ENCODE measurements at places on chromosomes 2 and 18.
A peak's percentile ranks its signal among the peaks of the same experiment; 100 is the strongest.

DNA sequence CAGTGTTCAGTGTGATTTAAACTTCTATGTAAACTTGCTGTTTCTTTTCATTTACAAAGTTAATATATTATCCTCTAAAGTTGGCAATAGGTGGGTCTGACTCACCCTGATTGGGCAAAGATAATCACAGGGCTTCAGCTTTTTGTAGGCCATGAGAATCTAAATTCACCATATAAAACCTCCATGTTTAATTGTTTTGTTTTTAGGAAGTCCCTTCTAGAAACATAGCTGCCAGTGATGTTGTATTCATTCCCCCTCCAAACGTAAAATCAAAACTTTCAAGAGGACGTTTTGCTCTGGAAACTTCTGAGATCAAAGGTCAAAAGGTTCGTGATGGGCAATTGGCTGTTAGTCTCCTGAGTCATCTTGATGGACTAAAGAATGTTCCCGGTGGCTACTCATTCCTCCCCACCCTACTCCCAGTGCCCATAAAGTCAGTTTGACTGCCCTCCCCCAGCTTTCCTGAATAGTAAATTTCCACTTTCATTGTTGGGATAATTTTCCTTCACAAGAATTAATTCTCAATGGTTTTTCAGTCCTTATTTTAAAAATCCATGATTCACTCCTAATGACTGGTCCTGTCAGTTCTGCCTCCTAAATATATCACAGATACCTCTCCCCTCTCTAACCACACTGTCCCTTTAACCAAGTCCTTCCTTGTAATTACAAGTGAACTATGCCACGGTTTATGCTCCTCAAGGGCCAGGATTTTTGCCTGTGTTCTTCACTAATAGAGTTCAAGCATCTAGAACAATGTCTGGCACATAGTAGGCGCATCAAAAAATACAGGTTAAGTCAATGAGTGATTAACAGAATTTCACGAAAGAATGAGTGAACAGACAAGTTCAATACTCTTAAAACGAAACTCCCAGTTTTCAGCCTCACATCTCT is 164.4 kb upstream of the VRK2 start:
- DNase-seq: no peak

DNA sequence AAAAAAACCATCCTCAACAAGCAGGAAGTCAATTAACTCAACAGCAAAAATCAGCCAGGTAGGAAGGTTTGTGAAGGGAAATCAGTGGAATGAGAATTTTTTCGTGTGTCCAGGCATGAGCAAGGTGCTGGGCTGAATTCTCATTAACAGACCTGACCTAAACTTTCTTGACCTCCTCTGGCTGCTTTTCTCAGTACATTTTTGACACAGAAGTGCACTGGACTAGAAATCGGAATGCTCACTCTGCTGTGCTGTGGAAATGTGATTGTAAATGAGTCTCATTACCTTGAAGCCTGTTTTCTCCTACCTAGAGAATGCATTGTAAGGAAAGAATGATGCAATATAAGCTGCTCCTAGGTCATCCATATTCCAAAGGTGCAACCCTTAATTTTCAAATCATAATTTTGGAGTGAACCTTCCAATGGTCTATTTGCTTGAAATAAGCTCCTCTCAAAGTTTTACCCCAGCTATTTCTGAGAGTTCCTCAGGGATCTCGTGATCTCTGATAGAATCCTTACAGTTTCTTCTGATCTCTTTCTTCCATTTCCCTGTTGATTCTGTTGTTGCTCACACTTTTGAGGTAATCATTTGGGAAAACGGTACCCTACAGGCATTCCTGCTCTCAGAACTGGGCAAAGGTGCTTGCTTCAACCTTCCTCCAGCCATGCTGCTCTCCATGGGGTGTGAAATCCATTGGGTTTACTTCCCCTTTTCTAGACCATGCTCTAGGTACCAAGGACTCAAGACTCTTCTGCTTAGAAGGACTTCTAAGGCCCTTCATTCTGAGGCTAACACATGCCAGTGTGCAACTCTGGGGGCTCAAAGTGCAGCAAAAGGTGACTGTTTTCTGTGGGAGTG is 104.9 kb upstream of the ITPRID2 start:
- DNase-seq: no peak

DNA sequence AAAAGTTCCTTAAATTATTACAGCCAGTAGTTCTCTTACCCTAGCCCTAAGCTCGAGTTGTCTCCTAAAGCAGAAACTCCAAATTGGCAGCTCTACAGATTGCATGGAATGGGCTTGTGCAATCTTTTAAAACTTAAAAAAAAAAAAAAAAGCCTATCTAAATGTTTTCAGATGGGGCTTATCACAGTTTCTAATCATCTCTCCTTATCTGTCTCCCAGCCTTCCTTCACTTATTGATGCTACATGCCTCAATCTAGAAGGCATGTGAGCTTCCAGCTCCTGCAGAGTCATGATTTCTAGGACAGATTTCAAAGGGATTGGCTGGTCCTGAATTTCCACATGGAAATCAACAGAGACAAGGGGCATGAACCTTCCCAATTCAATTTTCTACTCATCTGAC is 33.1 kb upstream of the PELI1 start:
- no peak for DNase-seq

DNA sequence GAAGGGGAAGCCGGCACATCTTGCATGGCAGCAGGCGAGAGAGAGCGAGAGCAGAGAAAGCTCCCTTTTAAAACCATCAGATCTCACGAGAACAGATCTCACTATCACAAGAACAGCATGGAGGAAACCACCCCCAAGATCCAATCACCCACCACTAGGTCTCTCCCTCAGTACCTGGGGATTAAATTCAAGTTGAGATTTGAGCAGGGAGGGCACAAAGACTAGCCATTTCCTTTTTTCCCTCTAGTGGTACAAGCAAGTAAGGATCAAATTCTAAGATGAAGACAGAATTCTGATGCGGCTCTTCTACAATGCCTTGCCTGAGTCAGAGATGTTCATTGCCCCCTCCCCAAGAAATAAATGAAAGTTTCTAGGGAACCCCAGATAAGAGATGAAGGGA is 45.6 kb upstream of the ANKRD44 start:
- no peak for DNase-seq

GRCh38 chr2:212288308-212288707 is 250.3 kb downstream of the ERBB4 start:
- DNase-seq: no peak

DNA sequence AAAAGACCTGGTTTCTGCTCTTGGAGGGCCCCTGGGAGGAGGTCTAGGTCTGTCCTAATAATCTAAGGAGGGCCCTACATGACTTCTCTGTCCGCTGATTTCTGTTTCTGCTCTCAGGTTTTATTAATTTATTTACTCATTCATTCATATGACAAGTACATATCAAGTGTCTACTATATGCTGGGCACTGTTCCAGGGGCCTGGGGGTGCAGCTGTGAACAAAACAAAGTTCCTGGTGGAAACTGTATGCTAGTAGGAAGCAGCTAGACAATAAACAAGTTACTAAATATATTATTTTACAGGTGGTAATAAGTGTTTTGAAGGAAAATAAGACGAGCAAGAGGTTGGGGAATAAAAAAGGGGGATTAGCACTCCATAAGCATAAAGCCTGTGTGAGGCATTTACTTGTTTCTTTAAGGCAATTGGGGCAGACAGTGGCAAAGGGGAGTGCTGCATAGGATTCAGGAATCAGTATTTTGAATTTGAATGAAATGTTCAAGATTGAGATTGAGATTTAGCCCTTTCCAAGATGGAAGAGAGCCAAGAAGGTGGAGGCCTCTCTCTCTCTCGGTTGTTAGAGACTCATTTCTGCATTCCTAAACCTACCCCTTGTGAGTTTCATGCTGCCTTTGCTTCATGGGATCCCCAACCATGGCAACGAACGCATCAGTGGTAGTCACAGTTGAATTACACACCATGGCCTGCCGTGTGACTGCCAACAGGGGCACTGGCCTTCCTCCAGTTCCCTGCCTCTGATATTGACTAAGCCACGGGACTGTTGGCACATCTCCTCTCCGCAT is 28.3 kb downstream of the DRC1 start:
- DNase-seq: peak; percentile 15

DNA sequence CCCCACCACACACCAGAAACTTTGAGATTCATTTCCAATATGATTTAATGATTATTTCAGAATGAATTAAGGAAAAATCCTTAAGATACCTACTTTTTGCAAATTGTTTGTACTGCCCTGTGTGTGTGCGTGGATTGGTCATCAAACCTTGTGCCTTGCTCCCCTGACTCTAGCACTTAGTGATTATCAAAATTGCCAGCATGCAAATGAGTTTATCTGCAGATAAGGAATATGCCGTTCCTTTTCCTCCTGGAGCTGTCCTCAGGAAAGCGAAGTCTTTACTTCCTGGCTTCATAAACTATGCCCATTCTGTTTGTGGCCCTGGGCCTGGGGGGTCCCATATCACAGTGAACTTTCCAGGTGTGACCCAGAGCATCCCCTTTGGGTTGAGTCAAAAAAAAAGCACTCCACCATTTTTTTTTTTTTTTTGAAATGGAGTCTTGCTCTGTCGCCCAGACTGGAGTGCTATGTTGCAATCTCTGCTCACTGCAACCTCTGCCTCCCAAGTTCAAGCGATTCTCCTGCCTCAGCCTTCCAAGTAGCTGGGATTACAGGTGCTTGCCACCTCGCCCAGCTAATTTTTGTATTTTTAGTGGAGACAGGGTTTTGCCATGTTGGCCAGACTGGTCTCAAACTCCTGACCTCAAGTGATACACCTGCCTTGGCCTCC is 11.4 kb downstream of the CHMP1B start:
- no peak for DNase-seq

DNA sequence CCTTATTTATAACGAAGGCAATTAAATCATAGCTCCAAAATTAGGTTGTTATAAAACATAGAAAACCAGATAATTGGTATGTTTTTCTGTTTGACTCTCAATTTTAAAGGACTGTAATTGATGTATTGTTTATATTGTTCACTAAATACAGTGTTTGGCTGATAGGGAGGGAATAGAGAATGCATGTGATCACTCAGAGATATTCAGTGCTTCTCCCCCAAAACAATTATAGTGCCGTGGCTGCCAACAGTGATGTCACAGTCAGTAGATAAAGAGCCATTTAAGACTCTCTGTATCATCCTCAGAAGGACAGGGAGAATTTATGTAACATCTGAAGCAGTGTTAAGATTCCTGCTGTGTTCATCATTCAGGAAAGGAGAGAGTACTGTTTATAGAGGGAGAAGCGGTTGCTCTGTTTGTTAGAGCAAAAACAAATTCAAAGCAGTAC is 69.6 kb downstream of the PHLPP1 start:
- DNase-seq: no peak

DNA sequence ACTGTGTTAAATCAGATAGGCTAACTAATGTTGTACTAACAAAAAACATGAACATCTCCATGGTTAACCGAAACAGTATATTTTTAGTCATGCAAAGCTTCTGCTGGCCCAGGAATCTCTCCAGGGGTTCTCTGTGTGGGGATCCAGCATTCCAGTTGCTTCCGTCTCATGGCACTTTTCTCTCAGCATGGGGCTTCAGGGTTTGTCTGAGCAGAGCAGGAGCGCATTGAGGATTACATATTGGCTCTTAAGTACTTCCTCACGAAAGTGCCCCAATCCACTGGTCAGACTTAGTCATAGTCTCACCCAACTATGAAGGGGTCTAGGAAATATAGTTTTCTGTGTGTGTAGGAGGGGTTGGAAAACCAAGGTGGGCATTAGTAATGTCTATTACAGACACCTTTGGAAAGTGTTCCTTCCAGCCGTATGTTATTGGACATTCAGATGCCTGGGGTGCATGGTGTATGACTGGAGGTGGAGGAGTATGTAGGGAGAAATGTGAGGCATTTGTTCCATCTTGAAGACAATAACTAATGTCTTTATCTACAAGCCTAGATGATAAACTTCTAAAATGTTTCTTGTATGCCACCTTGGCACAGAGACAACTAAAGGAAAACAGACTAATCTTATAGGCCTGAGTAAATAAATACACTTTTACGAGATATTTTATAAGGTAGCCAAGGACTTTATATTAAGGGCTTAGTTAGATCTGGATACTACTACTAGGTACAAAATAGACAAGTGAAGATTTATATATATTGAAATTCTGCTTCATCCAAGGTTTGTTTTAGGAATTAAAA is 123.8 kb upstream of the ZEB2 start:
- DNase-seq: no peak

DNA sequence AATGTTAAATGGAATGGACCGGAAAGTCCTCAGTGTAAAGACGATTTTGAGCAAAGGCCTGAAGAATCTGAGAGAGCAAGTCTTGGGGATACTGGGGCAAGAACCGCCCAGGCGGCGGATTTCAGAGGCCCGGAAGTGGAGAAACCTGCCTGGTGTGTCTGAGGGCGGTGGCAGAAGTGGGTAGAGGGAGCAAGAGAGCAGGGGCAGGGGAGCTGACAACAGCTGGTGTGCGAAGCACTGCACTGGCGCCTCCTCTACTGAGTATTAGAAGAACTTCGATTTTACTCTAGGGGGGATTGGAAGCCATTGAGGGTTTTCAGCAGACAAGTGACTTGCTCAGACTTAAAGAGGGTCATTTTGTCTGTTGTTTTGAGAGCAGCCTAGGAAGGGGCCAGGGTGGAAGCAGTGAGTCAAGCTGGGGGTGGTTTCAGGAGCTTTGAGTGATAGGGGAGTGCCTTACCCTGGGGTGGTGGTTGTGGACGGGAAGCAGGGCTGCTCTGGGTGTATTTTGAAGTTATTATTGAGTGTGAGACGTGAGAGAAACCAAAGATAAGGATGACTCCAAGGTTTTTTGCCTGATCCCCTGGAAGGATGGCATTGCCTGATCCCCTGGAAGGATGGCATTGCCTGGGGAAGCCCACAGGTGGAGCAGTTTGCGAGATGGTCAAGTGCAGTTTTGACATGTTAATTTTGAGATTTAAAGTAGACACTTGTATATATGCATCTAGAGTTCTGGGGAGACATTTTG is 52.5 kb downstream of the ZNF236 start:
- DNase-seq: no peak

- peak; percentile 58 for DNase-seq
Observed at GRCh38 chr2:157840568-157841156, 35.5 kb downstream of the ACVR1 start.

DNA sequence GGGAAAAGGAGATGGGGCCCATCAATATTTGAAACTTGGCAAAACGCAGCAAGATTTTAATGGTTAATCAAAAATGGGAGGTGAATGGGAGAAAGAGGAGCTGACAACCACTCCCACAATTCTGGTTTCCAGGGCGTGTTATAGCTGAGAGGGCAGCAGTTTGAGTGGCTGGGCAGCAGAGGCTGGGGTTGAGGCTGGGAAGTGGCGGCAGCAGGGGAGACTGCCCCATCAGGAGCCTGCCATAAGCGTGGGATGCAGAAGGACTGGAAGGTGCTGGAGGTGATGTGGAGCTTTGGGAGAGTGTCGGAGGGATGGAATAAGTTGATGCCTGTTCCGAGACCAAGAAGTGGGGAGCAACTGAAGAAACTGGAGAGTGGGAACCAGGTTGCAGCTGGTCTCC is 48.9 kb upstream of the SH3RF3 start:
- no peak for DNase-seq

GRCh38 chr2:164323978-164324377 is 297.3 kb downstream of the GRB14 start:
- no peak for DNase-seq

GRCh38 chr18:25102662-25103061 is 249.3 kb downstream of the ZNF521 start:
- no peak for DNase-seq

- no peak for DNase-seq
Observed at GRCh38 chr2:148103946-148104345, 83.1 kb downstream of the MBD5 start.

- no peak for DNase-seq
Observed at GRCh38 chr2:224412141-224413015, 10.5 kb upstream of the FAM124B start.

- no peak for DNase-seq
Observed at GRCh38 chr18:22207021-22207758, 37.8 kb downstream of the GATA6 start.

Data from NCI-H774 (cell line).